ENCODE measurements at places on chromosomes 7 and 10.

DNA sequence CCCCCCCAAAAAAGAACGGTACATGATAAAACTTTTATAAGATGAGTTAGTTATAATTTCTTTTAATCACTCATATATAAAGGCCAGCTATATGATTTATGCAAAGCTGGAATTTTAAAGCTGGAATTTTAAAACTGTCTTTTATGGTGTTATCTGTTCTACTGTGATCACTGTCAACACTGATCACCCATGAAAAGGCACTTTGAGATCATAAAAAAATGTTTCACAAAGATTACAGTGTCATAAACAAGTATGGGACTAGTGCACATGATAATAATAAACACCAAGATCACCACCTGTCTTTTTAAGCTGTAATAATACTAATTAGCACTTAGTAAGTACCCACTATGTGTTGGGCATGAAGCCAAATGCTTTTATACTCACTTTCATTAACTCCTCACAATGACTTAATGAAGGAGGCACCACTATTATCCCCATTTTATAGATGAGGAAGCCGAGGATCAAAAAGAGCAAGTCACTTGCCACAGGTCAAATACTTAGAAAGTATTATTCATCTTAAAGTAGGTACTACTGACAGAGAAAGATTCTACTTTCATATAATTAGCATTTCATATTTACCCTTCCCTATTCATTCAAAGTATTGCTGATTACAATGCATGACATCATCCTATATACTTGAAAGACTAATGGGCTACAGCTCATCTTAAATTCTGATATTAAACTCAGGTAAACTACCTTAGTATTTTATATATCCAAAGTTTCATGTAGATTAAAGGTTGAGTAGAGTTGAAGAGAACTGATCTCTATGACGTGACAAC is 8.3 kb upstream of the RHOBTB1 start:
- DNase-seq: no peak

GRCh38 chr10:68086910-68087684 is 12.0 kb upstream of the HERC4 start:
- no peak for DNase-seq

DNA sequence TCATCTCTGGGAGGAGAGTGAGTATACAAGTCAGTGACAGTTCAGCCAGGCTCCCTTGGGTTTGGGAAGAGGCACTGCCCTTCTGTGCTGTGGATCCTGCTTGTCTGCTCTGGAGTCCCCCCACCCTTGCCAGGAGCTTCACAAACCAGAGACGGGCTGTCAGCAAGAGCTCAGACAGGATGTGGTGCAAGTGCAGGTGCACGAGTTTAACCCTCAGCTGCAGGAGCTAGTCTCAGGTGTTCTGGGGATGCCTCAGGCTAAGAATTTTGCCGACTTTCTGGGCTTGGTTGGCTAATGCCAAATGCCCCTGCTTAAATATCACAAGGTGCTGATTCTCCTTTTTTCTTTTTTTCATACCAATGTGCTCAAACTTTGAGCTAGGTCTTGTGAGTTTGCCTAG is 22.3 kb downstream of the ZNF783 start:
- DNase-seq: no peak

- no peak for DNase-seq
Observed at GRCh38 chr10:113322843-113323242, 230.0 kb upstream of the HABP2 start.

- no peak for DNase-seq
Observed at GRCh38 chr7:55363386-55364170, 1.6 kb upstream of the LANCL2 start.

DNA sequence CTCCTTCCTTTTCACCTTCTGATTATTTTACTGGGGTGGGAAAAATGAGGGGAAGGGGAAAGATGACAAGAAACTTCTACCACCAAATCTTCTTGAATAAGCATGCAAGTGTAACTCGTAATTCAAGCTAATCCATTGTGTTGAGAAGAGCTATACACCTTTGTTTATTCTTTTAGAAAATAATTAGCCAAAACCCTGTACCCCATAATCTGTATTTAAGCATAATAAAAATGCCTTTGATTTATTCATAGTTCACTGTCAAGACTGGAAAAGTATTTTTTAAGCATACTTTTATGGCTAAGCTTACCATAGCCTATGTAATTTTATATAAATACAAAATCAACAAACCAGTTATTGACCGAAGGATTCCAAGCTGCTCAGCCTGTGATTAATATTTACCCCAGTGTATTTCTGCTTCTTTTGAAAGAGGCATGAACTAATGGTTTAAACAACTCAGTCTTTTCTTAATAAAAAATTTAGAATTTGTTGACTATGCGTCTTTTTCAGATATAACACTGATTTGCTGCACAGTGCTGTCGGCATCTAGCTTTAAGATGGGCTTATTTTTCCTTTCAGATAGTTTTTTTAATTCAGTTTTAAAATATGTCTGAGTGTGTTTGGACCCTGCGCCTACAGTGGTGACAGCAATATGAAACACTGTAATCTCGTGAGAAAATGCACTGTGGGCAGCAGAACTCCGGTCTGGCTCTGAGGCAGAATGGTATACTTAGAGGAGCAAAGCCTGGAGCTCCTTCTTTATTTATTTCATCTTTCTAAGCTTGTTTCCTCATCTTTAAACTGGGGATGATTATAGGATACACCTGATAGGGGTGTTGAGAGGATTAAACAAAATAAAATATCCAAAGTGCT is 238.8 kb upstream of the LRGUK start:
- no peak for DNase-seq

DNA sequence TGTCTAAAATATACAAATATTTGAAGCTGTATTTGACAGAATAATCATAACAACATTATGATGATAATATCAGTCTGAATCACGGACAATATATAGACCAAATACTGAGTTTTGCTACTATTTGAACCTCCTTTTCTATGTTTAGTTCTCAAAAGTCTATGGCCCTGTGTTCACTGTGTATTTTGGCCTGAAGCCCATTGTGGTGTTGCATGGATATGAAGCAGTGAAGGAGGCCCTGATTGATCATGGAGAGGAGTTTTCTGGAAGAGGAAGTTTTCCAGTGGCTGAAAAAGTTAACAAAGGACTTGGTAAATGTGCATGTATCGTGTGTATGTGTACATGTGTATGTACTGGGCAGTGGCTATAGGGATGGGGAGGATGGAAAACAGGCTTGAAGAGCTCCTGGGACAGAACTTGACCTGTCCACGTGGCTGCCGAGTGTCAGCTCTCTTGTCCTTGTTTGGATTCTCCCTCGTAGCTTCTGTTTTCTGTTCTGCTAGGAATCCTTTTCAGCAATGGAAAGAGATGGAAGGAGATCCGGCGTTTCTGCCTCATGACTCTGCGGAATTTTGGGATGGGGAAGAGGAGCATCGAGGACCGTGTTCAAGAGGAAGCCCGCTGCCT is 4.2 kb downstream of the CYP2C18 start:
- DNase-seq: no peak

DNA sequence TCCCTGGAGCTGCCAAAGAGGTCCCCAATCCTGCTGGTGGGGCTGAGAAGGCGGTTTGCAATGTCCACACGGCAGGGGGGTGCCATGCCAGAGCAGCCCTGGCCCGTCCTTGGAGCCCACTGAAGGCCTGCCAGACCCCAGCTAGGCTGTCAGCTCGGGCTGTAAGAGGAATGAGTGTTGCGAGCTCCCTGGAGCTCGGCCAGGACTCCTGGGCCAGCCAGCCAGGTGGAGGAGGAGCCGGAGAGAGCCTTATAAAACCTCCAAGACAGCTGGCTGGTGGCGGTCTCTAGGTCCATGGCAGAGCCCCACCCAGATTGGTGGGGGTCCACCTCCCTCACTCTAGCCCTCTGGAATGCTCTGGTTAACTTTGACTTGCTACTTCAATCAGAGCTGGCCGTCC is 55.1 kb upstream of the CALN1 start:
- no peak for DNase-seq

DNA sequence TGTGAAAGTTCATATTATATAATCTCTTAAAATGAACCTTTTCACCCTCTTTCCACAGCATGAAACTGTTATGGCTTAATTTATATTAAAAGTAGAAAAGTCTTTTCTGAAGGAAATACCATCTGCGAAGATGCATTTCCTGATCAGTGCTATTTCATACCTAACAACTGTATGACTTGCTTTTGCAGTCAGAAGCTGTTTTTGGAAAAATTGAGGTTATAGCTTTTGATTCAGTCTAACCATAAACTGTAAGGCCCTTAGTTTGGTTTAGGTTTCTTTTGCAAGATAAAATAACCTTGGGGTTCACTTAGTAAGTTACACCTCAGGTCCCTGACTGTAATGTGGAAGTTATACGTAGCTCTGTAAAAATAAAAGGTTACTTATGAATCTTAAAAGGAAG is 22.7 kb upstream of the PARP12 start:
- DNase-seq: no peak

DNA sequence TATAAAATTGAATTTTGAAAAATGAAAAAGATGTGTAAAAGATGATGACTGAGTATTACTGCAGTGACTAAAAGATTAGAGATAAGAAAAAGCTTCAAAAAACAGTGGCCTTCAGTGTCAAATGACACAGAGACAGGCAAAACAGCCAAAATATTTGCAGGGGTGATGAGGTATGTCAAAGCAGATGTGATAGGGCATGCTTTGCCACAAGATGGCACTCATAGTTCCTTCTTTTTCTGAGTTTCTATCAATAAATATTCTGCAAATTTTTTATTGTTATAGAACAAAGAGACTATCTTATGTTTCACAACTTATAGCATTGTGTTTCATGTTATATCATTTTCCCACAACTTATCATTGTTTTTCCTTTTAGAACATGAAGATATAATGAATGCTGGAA is 344.1 kb upstream of the HPS1 start:
- DNase-seq: no peak

GRCh38 chr7:1915956-1916600 is 246.0 kb downstream of the ELFN1 start:
- no peak for DNase-seq
